ENCODE measurements at places on chromosomes 11 and 22. TPM values are rescaled to one million over a fixed set of nuclear protein-coding genes. Genes with fewer than 3 reads are reported as not detected.

GRCh38 chr11:117096201-117096991, 1.8 kb downstream of the SIK3 start:
- peak; percentile 29 for DNase-seq

- no peak for DNase-seq
Measured at GRCh38 chr11:110196241-110196754, 100.1 kb downstream of the RDX start.

DNA sequence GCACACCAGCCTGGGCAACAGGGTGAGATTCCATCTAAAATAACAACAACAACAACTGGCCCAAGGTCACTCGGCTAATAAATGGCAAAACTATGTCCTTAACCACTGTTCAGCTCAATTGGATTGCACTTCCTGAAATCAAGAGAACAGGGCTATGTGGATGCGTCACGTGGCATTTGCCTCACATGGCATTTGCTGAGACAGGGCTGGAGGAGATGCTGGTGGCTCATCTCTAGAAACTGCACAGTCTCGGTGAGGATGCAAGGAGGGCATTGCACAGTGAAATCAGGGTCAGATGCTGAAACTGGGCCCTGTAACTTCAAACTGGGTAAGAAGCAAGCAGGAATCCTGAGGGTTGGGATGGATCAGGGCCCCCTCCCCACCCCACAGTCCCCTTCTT, 171.9 kb downstream of the BUD13 start:
- no peak for DNase-seq

DNA sequence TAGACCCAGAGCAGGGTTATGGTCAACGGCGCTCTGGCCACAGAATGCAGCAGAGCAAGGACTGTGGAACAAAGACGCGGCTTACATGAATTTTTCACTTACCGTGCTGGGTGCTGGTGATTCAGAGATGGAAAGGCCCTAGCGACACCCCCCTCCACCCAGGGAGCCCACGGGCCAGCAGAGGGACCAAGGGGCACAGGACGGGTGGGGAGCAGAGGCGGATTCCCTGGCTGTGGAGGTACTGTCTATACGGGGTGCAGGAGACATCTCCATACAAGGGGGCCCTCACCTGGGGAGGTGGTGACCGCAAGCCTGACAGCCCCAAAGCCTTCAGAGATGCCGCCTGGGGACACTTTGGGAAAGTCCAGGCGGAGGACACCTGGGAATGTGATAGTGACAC, 1.1 kb upstream of the SEPTIN5 start:
- DNase-seq = no peak

The ALX4 gene
- 4.4 TPM for total RNA-seq

- peak; percentile 94 for DNase-seq
Measured at GRCh38 chr22:31122532-31123291, at the start of gene INPP5J. TSS of gene INPP5J (plus strand) at chr22:31122966. CDS start at chr22:31123015, 49 bp downstream.
